ENCODE measurements at places on chromosomes 5 and 9. TPM values are rescaled to one million over a fixed set of nuclear protein-coding genes. Genes with fewer than 3 reads are reported as not detected.

Gene SLC46A2
- not detected for total RNA-seq

Gene HRH2
- total RNA-seq: 1.7 TPM

Gene CCDC180
- total RNA-seq: 10.1 TPM

Gene DAPK1
- 64.1 TPM for total RNA-seq

Gene MYOT
- total RNA-seq: not detected

Gene FBXO4
- total RNA-seq: 9.1 TPM

Gene HCN1
- total RNA-seq: 1.2 TPM

Gene SPINK4
- not detected for total RNA-seq

Gene BARHL1
- not detected for total RNA-seq

Gene FBP1
- total RNA-seq: 0.80 TPM

Gene EMB
- 20.5 TPM for total RNA-seq

Gene FOXD4L3
- total RNA-seq: not detected

Gene MVB12B
- 65.5 TPM for total RNA-seq

Gene RIC1
- total RNA-seq: 21.6 TPM

Gene FGF18
- 2.4 TPM for total RNA-seq

Gene PPP3R2
- total RNA-seq: not detected

Gene SAXO1
- 0.14 TPM for total RNA-seq

Gene FBXL7
- total RNA-seq: 20.8 TPM

Gene PLAC8L1
- total RNA-seq: 1.8 TPM

Gene CNTFR
- total RNA-seq: 115 TPM

Gene C6
- not detected for total RNA-seq

Gene GHR
- 0.27 TPM for total RNA-seq

Gene PCDHB15
- 5.6 TPM for total RNA-seq

Gene TMEM232
- 3.0 TPM for total RNA-seq

Gene OR1J2
- not detected for total RNA-seq

Gene TSSK1B
- total RNA-seq: 0.16 TPM

Gene OGN
- not detected for total RNA-seq

Gene STPG3
- total RNA-seq: 0.26 TPM

Gene PCDHB12
- total RNA-seq: 3.1 TPM

Gene RNF180
- 5.0 TPM for total RNA-seq

Gene GZMA
- not detected for total RNA-seq

Gene C8G
- 0.59 TPM for total RNA-seq

Gene KIF4B
- total RNA-seq: not detected

Gene ZNF883
- total RNA-seq: 8.7 TPM

Gene CCNO
- not detected for total RNA-seq

Gene SARDH
- total RNA-seq: 4.5 TPM

Gene TAL2
- 7.4 TPM for total RNA-seq

Gene TPPP
- 2.7 TPM for total RNA-seq

Gene GCNT4
- 0.56 TPM for total RNA-seq

Gene IFNB1
- not detected for total RNA-seq

Gene LHFPL2
- total RNA-seq: 15.0 TPM

Gene MRPL22
- 59.5 TPM for total RNA-seq

Gene TMEM38B
- 34.1 TPM for total RNA-seq

Gene TMC1
- 0.33 TPM for total RNA-seq

All from neural crest cell (in vitro differentiated cells).